ENCODE measurements at places on chromosomes 12 and 14.
A peak's percentile ranks its signal among the peaks of the same experiment; 100 is the strongest.

DNA sequence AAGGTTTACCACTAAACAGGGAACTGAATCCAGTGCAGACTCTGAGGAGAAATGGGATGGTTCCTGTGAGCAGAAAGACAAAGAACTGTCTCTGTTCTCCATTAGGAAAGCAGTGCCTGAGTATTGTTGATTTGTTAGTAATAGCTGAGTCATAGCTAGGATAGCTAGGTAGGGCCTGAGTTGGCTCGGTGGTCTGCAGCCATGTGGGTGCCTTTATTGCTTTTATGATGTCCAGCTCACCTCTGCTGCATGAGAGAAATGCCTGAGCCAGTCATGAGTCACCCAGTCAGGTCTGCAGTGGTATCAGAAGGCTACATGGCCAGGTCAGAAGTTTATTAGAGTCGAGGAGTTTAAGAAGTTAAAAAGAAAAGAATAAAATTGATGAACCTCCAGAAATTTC, 24.2 kb downstream of the TRHDE start:
- DNase-seq = no peak

GRCh38 chr12:99027461-99027860, 382.4 kb downstream of the APAF1 start:
- no peak for DNase-seq

DNA sequence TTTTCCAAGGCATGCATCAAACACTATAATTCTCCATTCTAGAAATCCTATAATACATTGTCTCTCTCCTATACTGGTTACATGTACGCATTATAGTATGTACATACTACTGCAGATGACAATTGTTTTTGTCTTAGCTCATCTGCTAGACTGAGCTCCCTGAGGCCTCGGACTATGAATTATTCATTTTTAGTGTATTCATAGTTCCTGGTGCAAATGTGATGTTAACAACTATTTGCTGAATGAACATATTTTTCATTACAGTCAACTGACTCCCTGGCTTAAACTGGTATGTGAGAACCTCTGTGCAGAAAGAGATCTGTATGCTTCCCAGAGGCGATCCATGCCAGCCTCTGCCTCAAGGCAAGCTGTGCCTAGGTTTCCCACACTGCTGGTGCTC, 91.8 kb upstream of the PARP11 start:
- no peak for DNase-seq

DNA sequence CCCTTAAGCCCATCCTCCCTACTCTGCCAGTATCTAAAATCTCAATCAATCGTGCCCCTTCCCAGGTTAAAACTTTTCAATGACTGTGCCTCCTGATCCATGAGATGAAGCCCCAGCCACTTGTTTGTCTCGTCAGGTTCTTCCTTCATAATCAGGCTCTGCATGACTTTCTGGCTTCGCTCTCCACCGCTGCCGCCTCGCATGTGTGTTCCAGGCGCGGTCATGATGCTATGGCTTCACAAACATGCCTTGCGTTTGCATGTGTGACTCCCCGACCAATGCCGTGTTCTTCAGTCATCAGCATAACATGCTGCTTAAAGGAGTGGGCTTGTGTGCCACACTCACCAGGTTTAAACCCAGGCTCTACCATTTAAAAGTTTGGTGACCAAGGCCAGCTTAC, 5.0 kb upstream of the C1RL start:
- DNase-seq = no peak

GRCh38 chr12:59980476-59980875, 384.6 kb downstream of the SLC16A7 start:
- DNase-seq = no peak

- DNase-seq = no peak
Observed at GRCh38 chr12:130835011-130835410, 4.0 kb downstream of the STX2 start.

DNA sequence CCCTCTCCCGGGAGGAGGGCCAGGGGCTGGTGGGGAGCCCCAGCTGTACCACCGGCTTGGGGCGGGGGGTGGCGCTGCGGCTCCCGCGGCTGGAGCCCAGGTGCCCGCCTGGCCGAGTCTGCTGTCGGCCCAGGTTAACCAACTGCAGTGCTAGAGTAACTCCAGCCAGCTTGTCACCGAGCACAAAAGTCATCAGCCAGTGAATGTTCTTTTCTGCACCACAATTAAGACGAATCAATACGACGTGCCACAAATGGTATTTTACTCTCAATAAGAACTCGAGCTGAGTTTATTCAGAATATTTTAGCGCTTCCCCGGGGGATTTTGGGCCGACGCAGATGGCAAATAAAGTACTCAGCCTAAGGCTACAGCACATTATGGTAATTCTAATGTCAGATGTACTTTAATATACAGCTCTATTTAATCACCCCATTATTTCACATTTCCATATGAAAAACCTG, 83.2 kb downstream of the BCL11B start:
- no peak for DNase-seq

GRCh38 chr12:93833946-93834345, 156.8 kb downstream of the CRADD start:
- DNase-seq = no peak

DNA sequence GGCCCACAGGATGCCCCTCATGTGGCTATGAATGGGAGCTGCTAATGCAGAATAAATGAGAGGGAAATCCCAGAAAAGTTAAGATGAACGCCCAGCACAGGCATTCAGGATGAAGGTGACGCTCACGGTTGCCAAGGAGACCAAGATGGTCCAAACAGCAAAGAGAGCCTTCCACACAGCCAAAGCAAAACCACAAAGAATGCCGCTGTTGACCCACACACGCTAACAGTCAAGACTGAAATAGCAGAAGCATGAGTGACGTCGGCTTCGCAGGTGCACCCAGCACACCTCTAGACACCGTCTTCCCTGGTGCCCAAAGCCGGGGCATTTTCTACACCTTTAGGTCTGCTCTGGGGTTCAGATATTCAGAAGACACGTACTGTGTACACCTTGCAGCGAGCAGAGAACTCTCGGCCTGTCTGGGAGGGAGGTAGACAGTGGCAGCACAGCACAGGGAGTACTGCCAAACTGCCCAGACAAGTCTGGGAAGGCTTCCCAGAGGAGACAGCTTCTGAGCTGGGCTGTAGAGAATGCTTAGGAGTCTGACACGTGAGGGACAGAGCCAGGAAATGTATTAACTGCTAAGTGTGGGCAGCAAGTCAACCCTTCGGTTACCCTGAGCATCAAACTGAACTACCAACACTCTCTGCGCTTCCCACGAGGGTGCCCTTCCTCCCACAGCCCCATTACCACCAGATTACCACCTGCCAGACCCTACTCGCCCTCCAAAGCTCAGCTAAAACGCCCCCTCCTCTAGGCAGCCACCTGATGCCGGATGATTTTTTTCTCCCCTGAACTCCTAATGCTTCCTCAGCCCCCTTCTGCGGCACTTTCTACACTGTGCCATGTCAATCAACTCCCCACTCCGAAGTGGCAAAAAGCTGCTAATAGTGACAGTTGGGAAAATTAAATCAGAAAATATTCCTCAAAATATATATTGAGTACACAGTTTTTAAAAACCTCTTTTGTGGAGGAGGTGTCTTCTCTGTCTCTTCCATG, 50.1 kb downstream of the CCDC88C start:
- peak; percentile 46 for DNase-seq

DNA sequence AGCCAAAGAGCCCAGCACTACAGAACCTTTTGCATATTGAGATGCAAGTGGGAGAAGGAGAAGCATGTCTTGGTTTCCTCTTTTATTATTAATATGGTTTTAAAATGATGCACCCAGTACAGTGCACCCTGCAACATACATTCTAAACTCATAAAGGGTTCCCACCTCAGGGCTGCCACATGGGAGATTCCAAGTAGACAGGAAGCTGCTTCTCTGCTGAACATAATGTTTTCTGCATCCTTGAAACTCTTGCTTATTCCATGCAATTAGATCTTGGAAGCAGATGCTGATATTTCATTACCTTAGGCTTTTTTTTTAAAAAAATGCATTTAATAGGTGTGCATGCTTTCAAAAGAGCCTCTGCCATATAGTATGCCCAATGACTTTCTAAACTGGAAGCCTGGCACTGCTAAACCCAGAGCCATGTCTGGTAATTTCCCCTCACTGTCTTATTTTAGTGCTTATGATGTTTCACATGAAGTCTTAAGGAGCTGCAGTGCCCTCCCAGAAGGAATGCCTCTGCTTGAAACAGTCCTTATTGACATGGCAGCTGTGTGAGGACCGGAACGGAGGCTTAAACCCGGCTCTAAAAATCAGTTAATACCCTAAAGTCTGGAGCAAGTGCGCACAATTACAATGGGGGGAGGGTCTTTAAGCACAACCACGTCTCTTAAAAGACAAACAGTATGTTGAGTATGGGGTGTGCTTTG, 2.0 kb upstream of the SIX1 start:
- no peak for DNase-seq

GRCh38 chr14:69979882-69980281, 100.7 kb downstream of the SMOC1 start:
- DNase-seq = no peak

- no peak for DNase-seq
Observed at GRCh38 chr14:33764876-33765650, 185.8 kb downstream of the EGLN3 start.

- no peak for DNase-seq
Observed at GRCh38 chr14:96091941-96092411, 52.8 kb downstream of the C14orf132 start.

Data from activated CD4-positive, alpha-beta T cell treated with anti-CD3 and anti-CD28 coated beads for 4 hours (primary cell).